CD4-positive, alpha-beta T cell treated with Interleukin-21 for 1 hour (primary cell): ENCODE measurements at places on chromosomes 2 and 18.

GRCh38 chr2:69380072-69380917, 6.7 kb downstream of the GFPT1 start:
- no peak for DNase-seq

- DNase-seq: no peak
Measured at GRCh38 chr2:213253162-213253561, 31.1 kb upstream of the SPAG16 start.

DNA sequence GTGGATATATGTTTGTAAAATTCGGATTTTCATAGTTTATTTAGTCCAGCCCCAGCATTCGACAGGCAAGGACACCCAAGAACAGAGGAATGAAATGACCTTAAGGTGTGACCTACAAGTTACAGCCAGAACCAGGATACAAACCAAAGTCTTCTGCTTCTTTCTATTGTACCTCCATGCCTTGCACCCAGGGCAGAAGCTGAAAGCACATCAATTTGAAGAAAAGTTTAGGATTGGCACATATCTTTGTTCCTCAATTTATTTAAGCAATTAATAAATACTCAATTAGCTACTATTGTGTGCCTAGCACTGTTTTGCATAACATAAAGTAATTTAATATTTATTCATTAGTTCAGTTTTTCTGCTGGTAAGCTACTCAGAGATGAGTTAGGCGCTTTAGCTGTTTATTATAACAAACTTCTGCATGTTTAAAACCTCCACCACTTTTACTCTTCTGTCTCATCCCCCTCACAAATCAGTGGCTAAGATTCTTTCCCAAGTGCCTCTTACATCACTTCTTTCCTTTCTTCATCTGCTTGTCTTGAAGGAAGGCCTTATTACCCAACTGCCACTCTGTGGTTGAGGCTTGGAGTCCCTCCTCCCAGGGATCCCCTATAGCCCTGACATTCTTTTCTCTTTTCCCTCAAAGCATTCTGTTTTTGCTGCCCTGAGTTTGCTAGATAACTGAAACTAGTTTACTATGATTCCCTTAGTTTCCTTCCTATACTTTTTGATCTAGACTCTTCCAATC, 37.1 kb upstream of the DARS1 start:
- DNase-seq: no peak

DNA sequence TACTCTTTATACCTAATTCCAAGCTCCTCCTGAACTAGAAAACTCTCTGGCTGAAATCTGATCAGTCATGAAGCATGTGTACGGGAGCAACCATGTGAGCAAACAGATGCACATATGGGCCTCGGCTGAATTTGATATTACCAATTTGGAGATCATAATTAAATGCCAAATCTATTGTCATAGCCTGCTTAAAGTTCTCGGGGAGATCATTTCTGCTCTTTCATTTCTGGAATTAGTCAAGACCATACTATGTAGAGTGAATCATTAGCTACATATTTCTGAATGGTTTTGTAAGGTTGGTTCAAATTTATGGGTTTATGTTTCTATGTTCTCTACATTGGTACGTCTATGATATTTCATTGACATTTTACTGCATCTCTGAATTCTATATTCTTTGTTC, 205.5 kb downstream of the UBE2E3 start:
- DNase-seq: no peak

DNA sequence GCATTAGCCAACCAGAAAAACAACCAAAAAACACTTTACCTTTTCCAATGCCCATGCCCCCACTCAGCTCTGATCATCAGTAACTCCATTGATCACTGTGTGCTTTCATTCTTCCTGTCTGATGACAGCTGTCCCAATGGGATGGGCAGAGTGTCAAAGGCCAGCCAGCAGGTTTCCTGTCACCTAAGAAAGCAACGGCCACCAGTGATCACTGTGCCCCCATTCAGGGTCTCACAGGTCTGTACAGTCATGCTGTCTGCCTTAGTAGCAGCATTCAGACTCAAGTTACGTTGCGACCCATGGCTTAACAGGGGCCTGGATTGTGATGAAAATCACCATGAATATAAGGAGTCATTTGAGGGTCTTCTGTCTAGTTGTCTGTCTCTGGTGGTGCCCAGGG, 184.5 kb downstream of the MGAT5 start:
- DNase-seq: no peak

DNA sequence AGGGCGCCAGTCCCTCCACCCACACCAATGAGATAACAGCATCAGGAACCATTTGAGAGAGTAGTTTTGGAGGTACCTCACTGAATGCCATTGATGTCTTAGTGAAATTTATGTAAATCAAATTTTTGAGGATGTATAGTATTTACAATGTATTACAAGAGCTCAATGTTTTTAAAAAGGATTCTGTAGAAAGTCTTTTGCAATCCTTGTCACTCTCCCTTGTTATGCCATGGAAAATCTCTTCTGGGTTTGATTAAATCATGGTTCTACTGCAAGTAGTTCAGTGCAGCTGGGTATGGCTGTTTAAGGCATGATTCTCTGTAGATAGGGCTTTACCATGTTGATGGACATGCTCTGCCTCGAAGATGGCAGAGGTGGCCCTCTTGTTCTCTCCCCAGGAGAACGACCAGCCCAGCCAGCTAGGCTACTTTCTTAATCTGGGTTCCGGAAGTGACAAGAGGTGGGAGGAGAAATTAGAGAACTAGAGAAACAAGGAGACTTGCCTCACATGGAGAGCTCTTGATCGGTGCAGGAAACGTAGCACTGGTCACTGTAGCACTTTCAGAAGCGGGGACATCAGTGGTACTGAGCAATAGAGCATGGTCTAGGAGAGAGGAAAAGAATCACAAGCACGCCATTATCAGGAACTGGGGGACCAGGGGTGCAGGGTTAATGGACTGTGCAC, 202.7 kb downstream of the CLIP4 start:
- no peak for DNase-seq

DNA sequence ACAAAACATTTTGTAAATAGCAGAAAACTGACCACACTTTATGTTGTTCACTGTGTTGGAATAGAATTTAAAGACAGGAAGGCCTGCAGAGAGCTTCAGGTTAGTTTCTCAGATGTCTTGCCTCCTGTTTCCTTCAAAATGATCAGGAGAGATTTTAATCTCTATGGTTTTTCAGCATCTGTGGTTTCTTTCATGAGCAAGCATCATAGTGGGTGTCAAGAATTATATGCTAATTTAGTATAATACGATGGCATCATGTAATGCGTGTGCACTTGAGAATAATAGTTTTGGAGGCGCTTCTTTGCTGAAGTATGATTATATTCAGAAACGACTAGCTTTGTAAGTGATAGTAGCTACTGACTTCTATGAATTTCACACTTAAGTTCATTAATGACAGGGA, 149.9 kb downstream of the PLCL1 start:
- peak; percentile 30 for DNase-seq

- no peak for DNase-seq
Measured at GRCh38 chr2:221708902-221709301, 136.8 kb upstream of the EPHA4 start.

- DNase-seq: no peak
Measured at GRCh38 chr2:29423061-29423666, 307.9 kb downstream of the CLIP4 start.

GRCh38 chr2:217836901-217837491, 165.8 kb downstream of the TNS1 start:
- no peak for DNase-seq

- no peak for DNase-seq
Measured at GRCh38 chr2:128139624-128140023, 48.6 kb downstream of the UGGT1 start.

- no peak for DNase-seq
Measured at GRCh38 chr18:66136039-66136438, 385.2 kb downstream of the CDH7 start.

GRCh38 chr2:99571533-99571932, 81.7 kb upstream of the REV1 start:
- no peak for DNase-seq

GRCh38 chr18:39481281-39481680, 1915.7 kb upstream of the CELF4 start:
- DNase-seq: no peak

- no peak for DNase-seq
Measured at GRCh38 chr2:221555494-221555846, 16.6 kb downstream of the EPHA4 start.

GRCh38 chr2:70241340-70241739, 7.1 kb downstream of the TIA1 start:
- no peak for DNase-seq

- no peak for DNase-seq
Measured at GRCh38 chr2:237097326-237097910, 11.7 kb downstream of the COPS8 start.

GRCh38 chr18:7666195-7666776, 99.2 kb downstream of the PTPRM start:
- DNase-seq: no peak

GRCh38 chr18:47999801-48000248, 69.4 kb upstream of the SMAD2 start:
- DNase-seq: no peak

GRCh38 chr2:109331896-109332848, 203.2 kb downstream of the SH3RF3 start:
- DNase-seq: no peak
